ENCODE measurements at places on chromosomes 3 and 15.

- peak; percentile 20 for DNase-seq
Observed at GRCh38 chr15:28901987-28902745, 16.4 kb downstream of the APBA2 start.

GRCh38 chr3:107258300-107258699 lies 118.9 kb upstream of the CCDC54 start:
- no peak for DNase-seq

- DNase-seq, result no peak
Observed at GRCh38 chr3:194184265-194184751, 48.4 kb downstream of the HES1 start.

- no peak for DNase-seq
Observed at GRCh38 chr3:86793786-86794185, 197.2 kb downstream of the VGLL3 start.

DNA sequence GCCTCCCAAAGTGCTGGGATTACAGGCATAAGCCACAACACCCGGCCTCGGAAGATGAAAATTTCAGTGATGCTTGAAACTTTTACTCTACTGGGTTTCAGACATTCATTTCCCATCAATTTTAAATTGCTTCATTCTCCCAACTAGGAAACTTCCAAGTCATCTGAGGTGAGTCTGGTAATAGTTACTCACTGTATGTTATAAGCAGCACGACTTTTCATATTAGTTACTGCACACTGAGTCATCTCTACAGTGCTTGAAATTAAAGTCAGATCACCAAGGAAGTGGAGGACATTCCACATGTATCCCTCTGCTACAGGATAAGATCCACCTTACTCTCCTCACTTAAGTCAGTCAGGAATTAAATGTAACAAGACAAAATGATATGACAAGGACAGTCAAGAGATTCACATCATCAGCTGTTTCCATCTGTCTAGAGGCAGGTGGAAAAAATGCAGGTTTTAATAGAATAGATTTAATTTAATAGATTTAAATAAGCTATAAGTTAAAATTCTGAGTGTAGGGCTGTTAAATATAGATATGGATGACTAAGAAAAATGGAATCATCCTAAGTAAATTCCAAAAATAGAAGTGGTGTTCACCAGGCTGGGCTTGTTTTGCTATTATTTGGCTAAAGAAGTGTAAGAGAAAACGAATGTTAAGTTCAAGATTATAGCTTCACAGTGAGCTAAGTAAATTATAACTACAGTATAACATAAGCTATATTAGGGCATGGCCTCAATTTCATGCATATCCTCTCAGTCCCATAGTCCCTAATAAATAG lies 104.4 kb downstream of the TMCO5A start:
- no peak for DNase-seq

GRCh38 chr15:73712107-73712506 lies 27.9 kb downstream of the CD276 start:
- no peak for DNase-seq

DNA sequence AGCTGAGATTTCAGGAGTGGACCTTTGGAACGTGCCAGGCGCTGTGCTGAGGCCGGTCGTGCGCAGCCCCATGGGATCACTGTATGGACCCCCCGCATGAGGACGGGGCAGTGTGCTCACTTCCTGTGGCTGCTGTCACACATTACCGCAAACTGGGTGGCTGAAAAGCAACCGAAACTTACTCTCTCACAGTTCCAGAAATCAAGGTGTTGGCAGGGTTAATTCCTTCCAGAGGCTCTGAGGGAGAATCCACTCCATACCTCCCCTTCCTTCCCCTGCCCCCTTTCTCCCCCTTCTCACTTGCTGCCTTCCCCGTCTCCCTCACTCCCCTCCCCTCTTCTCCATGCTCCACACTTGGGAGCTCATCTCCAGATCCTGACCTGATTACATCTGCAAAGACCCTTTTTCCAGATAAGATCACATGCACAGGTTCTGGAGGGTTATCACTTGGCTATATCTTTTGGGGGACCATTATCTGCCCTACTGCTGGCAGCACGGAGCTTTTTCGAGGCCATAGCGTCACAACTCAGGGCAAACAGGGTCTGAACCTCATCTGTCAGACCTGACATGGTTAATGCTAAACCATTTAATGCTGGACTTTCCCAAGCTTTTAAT lies 41.2 kb downstream of the KLF13 start:
- no peak for DNase-seq

DNA sequence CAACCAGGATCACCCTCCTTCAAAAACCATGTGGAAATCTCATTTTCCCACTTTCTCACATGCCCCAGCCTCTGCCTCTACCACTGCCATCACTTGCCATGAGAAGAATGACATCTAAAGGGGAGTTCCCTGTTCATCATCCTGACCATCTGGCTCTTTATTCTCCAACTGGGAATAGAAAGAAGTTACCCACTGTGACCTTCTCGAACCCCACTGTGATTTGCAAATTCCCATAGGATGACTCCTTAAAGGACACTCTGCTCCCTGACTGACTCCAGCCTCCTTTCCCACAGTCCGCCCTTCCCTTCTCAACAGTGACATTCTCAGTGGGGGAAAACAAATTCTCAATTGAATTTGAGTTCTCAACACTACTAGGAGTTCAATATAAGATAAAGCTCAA lies 440.5 kb downstream of the NR2F2 start:
- no peak for DNase-seq

DNA sequence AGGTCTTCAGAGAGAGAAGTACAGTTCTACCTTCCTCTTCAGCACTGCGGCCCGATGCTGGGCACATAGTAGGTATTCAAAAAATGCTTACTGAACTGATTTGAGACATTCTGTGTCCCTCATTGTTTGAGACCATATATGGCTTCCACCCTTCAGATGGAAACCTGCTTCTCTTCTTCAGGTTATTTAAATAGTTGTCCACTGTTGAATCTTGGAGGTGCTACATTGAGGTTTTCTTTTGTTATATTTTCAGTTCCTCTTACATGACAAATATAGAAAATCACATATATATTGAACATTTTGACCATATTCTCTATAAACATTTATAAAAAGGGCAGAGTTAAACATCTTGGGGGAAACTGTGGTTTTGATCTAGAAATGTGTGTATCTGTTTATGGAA lies 200.2 kb upstream of the LRRC3B start:
- DNase-seq, result no peak

All from hematopoietic multipotent progenitor cell treated with erythropoietin and hydrocortisone succinate and interleukin-3 and kit ligand, for 15 days (in vitro differentiated cells).